Progenitor cell of endocrine pancreas (in vitro differentiated cells): ENCODE measurements at places on chromosomes 13 and 19.

- DNase-seq = peak; percentile 21
Measured at GRCh38 chr13:101416181-101417042, at the start of gene NALCN. Gene NALCN (minus strand): TSS chr13:101416508. CDS start chr13:101399126, 17,382 bp downstream.

- no peak for DNase-seq
Measured at GRCh38 chr13:36513266-36513665, 81.0 kb downstream of the CCNA1 start.

- DNase-seq = no peak
Measured at GRCh38 chr19:12015015-12015752, 20.3 kb downstream of the ZNF433 start.

DNA sequence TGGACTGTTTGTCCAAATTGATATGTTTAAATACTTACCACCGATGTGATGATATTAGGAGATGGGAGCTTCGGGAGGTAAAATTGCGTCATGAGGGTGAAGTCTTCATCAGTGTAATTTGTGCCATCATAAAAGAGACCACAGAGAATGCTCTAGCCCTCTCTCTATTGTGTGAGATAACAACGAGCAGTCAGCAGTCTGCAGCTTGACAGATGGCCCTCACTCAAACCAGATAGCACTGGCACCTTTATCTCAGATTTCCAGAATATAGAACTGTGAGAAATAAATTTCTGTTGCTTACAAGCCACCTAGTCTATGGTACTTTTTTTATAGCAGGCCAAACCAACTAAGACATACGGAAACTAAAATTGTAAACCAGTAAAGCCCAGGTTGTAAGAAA is 1718.9 kb upstream of the MIR17HG start:
- no peak for DNase-seq
